Activated CD4-positive, alpha-beta T cell treated with anti-CD3 and anti-CD28 coated beads, Interleukin-2, amount 10 ng/mL, durations not matched to agents 24 days and 14 days (primary cell): ENCODE measurements at places on chromosomes 2 and 18. TPM values are rescaled to one million over a fixed set of nuclear protein-coding genes. Genes with fewer than 3 reads are reported as not detected.

DNA sequence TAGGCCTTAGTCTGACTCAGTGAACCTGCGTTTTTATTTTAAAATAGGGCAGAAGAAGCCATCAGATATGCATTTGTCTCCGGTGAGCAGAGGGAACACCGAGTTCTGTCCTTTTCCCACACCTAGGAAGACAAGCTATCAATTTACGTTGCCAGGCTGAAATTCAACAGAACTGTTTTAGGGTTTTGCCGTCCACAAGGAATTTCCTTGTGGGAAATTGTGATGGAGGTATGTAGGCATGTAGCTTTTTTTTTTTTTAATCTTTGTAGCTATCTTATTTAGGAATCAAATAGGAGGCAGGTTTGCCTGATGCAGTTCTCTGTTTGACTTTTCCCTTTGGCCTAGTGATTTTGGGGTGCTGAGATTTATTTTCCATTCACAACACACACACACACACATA is 62.0 kb upstream of the ASAP2 start:
- no peak for DNase-seq

GRCh38 chr2:224778474-224778877 is 62.3 kb upstream of the CCDC195 start:
- peak; percentile 87 for DNase-seq

- DNase-seq: no peak
These were observed 144.4 kb upstream of the ITGA6 start for GRCh38 chr2:172282944-172283343.

- no peak for DNase-seq
These were observed 233.0 kb downstream of the TFCP2L1 start for GRCh38 chr2:121052023-121052422.

- peak; percentile 79 for DNase-seq
These were observed 53.6 kb upstream of the SLC14A1 start for GRCh38 chr18:45670281-45670962.

The ANO7 gene
- total RNA-seq: 2.8 and 3.5 TPM in 2 replicates

The FHOD3 gene
- not detected in 2 replicates for total RNA-seq

The RNF152 gene
- 0.37 and 0.92 TPM in 2 replicates for total RNA-seq

The EMILIN1 gene
- total RNA-seq: 1.1 and 1.4 TPM in 2 replicates

- DNase-seq: no peak
These were observed 162.2 kb downstream of the PKP4 start for GRCh38 chr2:158618891-158619490.

The DNAH7 gene
- total RNA-seq: not detected in 2 replicates

DNA sequence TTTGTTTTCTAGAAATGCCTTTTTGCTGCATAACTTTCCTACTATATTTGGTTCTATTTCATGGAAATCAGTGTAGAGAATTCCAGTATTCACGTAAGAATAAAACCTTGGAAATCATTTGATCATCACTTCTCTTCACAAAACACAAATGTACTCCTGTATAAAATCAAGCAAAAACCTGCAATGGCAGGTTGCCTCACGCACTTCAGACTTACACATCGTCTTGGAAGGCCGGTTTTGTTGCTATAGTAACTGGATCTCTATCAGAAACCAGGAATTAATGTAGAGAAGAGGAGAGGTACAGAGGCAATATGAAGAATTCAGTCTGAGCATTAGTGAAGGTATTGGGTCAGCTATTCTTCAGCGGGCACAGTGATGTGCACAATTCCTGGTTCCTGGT is 370.7 kb upstream of the CYRIA start:
- no peak for DNase-seq

DNA sequence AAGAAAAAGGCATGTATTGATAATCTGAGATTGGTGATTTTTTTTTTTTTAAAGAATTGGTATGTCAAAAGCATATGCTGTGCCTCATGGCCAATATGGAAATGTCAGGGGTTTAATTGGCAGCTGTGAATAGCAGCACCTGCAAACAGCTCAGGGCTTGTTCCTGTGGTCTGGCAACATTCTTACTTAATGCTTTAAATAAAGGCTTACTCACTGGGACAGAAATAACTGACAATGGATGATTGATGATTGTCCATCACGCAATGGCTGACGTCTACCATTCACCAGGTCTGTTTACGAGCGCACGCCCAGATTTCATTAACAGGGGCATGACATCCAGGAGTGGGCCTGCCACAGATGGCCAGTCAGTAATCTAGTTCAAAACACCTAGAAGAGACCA is 66.7 kb downstream of the ETAA1 start:
- DNase-seq: no peak

GRCh38 chr2:196278491-196278911 is 107.1 kb upstream of the STK17B start:
- DNase-seq: peak; percentile 66

- no peak for DNase-seq
These were observed 935.0 kb downstream of the TRIB2 start for GRCh38 chr2:13651684-13652131.

The C2orf81 gene
- 1.7 and 2.0 TPM in 2 replicates for total RNA-seq
